ENCODE measurements at places on chromosomes 16 and 17. TPM values are rescaled to one million over a fixed set of nuclear protein-coding genes. Genes with fewer than 3 reads are reported as not detected.

The KRTAP4-6 gene
- total RNA-seq = not detected

The PRR29 gene
- 0.16 TPM for total RNA-seq

The HSPB9 gene
- total RNA-seq = not detected

The KRTAP16-1 gene
- not detected for total RNA-seq

The SLC5A10 gene
- not detected for total RNA-seq

The TMEM220 gene
- 2.3 TPM for total RNA-seq

The UTS2R gene
- total RNA-seq = not detected

The FBXL16 gene
- 2.9 TPM for total RNA-seq

The KLHL11 gene
- total RNA-seq = 23.3 TPM

The MT1F gene
- not detected for total RNA-seq

The HYDIN gene
- total RNA-seq = 0.16 TPM

The KCNH4 gene
- not detected for total RNA-seq

The KCNJ18 gene
- total RNA-seq = not detected

The PIK3R6 gene
- total RNA-seq = not detected

The NAGS gene
- 2.2 TPM for total RNA-seq

The KRTAP3-2 gene
- total RNA-seq = not detected

The EFNB3 gene
- 7.0 TPM for total RNA-seq

The ZNF423 gene
- 22.7 TPM for total RNA-seq

The SEBOX gene
- not detected for total RNA-seq

The SLC9A5 gene
- total RNA-seq = 0.18 TPM

The METRNL gene
- 51.5 TPM for total RNA-seq

The CCR7 gene
- not detected for total RNA-seq

The TEX14 gene
- not detected for total RNA-seq

The SDR42E1 gene
- not detected for total RNA-seq

The MARVELD3 gene
- total RNA-seq = not detected

The FOXL1 gene
- total RNA-seq = 1.6 TPM

The CPPED1 gene
- 7.9 TPM for total RNA-seq

The TTLL6 gene
- 0.16 TPM for total RNA-seq

The SULT1A4 gene
- 5.2 TPM for total RNA-seq

The WNT9B gene
- total RNA-seq = not detected

The CD79B gene
- not detected for total RNA-seq

The LITAFD gene
- not detected for total RNA-seq
